ENCODE measurements at places on chromosomes 3 and 15.

- H3K27me3 ChIP-seq, result no peaks in the 10 kb centered on the region
- H3K27ac ChIP-seq, result no peak overlapping the region
Measured at GRCh38 chr3:101340591-101340990, 20.2 kb upstream of the IMPG2 start.

DNA sequence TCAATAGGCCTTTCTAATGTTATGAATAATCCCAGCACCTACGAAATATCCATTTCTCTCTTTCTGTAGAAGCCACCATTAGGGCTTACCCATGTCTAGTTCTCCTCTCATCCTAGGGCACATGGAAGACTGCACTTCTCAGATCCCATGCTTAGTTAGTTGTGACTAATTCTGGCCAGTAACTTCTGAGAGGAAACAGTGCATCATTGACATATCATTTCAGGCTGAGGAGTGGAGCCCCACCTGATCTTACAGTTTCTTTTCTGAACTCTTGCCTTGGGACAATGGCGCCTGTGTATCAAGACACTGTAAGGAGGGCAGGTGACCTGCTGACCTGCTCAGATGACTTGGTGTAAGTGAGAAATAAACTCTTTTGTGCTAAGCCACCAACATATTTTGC is 39.4 kb upstream of the TBL1XR1 start:
- H3K4me1 ChIP-seq, result no peaks in the 10 kb centered on the region
- no peak for DNase-seq
- no peak overlapping the region for H3K27ac ChIP-seq
- no peaks in the 10 kb centered on the region for H3K36me3 ChIP-seq

DNA sequence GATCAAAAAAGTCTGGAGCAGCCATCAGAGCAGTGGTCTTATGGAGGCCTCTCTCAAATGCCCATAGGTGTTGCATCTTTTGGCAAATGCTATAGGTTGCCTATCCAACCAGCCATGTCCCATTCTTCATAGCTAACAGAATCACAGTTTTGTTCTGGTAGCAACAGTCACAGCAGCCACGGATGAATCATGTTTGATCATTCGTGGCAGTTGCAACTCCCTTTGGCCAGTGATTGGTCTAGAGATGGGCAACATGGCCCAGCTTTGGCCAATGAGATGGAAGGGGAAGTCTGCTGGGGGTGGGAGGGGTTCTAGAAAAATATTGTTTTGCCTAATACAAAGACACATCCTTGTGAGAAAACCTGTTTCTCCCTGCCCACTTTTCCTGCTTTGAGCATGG is 50.3 kb upstream of the PPP2R3A start:
- no peaks in the 10 kb centered on the region for H3K36me3 ChIP-seq

DNA sequence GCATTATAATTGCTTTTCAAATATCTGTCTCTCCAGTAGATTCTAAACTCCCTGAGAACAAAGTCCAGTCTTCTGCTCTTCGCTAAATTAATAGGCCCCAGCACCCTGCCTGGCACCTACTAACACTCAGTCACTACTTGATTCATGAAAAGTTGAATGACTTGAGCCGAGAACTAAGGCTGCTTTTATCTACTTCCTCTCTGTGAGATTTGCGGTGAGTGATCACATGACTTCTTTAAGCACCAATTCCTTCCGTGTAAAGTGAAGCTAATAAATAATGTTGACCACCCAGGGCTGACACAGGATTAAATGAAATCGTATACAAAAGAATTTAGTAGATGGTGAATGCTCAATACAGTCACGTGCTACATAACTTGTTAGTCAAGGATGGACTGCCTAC is 44.6 kb upstream of the PGPEP1L start:
- H3K4me1 ChIP-seq, result no peaks in the 10 kb centered on the region
- DNase-seq, result no peak
- no peak overlapping the region for H3K4me3 ChIP-seq
- H3K27ac ChIP-seq, result no peak overlapping the region

- H3K4me1 ChIP-seq, result no peaks in the 10 kb centered on the region
- H3K36me3 ChIP-seq, result no peaks in the 10 kb centered on the region
- no peak for DNase-seq
- H3K4me3 ChIP-seq, result no peak overlapping the region
- H3K27me3 ChIP-seq, result no peaks in the 10 kb centered on the region
Measured at GRCh38 chr3:111547631-111548030, 5.6 kb downstream of the CD96 start.

- no peak overlapping the region for H3K4me3 ChIP-seq
- no peaks in the 10 kb centered on the region for H3K27me3 ChIP-seq
- no peaks in the 10 kb centered on the region for H3K36me3 ChIP-seq
- no peak overlapping the region for H3K27ac ChIP-seq
Measured at GRCh38 chr15:94240480-94240879, 9.1 kb downstream of the MCTP2 start.

- no peaks in the 10 kb centered on the region for H3K27me3 ChIP-seq
- no peaks in the 10 kb centered on the region for H3K36me3 ChIP-seq
- no peak overlapping the region for H3K27ac ChIP-seq
- no peak for DNase-seq
- H3K4me1 ChIP-seq, result peaks cover 3% of the 10 kb centered on the region
Measured at GRCh38 chr15:60912984-60913697, 316.0 kb downstream of the RORA start.

- H3K4me3 ChIP-seq, result no peak overlapping the region
- H3K36me3 ChIP-seq, result no peaks in the 10 kb centered on the region
- peak; percentile 54 for DNase-seq
- H3K27me3 ChIP-seq, result no peaks in the 10 kb centered on the region
- no peak overlapping the region for H3K27ac ChIP-seq
Measured at GRCh38 chr3:194046995-194047645, 88.8 kb upstream of the HES1 start.

DNA sequence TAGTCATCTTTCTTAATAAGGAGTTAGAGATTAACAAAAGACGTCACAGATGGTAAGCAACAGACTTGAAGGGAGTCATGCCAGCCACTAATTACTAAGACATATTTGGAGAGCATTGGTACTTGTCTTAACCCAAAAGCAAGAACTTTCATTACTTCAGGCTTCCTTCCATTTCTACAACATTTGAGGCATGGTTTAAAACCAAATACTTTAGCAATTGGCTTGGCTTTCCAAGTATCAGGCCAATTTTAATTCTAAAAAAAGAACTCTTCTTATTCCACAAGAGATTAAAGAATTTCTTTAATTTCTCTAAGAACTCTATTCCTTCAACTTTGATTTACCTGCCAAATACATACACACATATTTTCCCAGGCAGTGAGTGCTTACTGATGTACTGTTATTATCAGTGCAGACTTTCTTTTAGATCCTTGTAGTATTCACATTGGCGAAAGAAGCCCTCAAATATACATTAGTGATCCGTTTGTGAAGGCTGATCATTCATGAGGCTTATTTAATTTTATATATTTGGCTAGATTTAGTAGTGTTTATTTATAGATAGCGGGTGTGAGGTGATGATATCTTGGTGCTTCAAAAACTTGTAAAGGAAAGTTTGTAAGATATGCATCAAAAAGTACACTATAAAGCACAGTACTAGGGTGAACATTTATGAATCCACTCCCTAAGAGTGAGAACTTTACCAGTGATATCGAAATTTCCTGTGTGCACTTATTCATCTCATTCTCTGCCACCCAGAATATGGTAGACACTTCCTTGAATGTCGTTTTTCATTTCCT is 229.2 kb downstream of the MFSD1 start:
- DNase-seq, result no peak
- no peak overlapping the region for H3K4me3 ChIP-seq
- H3K4me1 ChIP-seq, result no peaks in the 10 kb centered on the region
- no peak overlapping the region for H3K27ac ChIP-seq
- H3K36me3 ChIP-seq, result no peaks in the 10 kb centered on the region
- H3K27me3 ChIP-seq, result no peaks in the 10 kb centered on the region

DNA sequence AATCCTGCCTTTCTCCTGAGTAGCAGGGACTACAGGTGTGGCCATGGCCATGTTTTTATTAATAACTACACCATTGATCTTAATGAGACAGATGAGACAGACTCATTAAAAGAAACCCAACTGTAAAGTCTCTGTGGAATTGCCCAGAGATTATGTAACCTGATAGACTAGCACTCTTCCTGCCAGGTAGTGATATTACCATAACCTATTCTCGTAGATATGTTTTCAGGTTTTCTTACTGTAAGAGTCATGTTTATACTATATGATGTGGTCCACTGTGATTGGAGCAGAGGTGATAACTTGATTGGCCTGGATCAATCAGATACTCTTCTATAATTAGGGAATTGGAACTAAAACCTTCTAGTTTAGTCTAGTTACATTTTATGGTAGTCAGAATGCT is 93.7 kb downstream of the NFKBIZ start:
- H3K27me3 ChIP-seq, result no peaks in the 10 kb centered on the region
- H3K4me1 ChIP-seq, result no peaks in the 10 kb centered on the region
- no peak overlapping the region for H3K4me3 ChIP-seq
- no peaks in the 10 kb centered on the region for H3K36me3 ChIP-seq
- H3K27ac ChIP-seq, result no peak overlapping the region

DNA sequence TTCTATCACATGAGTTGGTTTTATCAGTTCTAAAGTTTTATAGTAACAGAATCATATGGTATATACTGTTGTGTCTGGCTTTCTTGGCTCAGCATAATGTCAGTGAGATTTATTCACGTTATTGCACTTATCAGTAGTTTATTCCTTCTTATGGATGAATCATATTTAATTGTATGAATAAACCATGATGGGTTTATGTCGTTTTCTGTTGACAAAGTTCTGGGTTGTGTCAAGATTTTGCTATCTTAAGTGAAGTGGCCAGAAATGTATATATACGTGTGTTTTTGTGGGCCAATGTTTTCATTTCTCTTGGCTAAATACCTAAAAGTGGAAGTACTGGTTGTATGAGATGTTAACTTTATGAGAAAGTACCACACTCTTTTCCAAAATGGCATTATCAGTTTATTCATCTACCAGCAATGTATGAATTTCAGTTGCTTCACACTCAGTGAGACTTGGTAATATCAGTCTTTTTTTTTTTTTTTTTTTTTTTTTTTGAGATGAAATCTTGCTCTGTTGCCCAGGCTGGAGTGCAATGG is 112.4 kb upstream of the DCBLD2 start:
- no peak overlapping the region for H3K4me3 ChIP-seq
- no peak for DNase-seq
- H3K4me1 ChIP-seq, result no peaks in the 10 kb centered on the region
- no peaks in the 10 kb centered on the region for H3K27me3 ChIP-seq
- H3K36me3 ChIP-seq, result no peaks in the 10 kb centered on the region

DNA sequence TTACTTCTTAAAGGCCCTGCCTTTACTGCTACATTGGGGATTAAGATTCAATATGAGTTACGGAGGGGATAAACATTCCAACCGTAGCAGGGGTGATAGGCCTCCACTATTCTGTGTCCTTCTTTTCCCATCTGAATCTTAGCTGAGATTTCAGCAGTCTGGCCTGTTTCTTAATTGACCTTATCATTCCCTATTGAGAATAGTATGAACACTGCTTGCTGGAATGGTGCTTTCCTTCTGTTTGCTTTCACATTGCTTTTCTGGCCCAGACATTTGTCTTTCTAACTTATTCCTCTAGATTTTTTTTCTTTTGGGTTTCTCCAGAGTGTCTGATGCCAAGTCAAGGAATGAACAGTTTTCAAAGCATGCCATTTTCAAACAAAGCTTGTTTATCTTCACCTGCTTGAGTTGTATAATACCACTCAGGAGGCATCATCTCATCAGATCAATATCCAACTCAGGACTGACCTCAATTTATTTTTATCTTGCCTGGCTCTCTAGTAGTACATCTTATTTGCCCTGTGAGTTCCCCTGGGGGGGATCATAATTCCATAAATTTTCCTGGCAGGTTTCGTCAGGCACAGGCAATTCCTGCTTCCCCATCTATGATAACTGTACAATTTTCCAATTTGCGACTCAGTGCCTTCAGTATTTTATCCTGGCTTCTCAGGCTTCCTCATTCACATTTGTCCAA is 161.1 kb upstream of the STT3B start:
- no peaks in the 10 kb centered on the region for H3K4me1 ChIP-seq
- H3K27me3 ChIP-seq, result no peaks in the 10 kb centered on the region
- no peak overlapping the region for H3K4me3 ChIP-seq
- H3K36me3 ChIP-seq, result no peaks in the 10 kb centered on the region
- DNase-seq, result no peak

GRCh38 chr3:143693506-143693905 is 154.8 kb downstream of the SLC9A9 start:
- H3K27ac ChIP-seq, result no peak overlapping the region
- H3K4me1 ChIP-seq, result no peaks in the 10 kb centered on the region
- no peaks in the 10 kb centered on the region for H3K27me3 ChIP-seq
- no peak for DNase-seq
- no peak overlapping the region for H3K4me3 ChIP-seq

DNA sequence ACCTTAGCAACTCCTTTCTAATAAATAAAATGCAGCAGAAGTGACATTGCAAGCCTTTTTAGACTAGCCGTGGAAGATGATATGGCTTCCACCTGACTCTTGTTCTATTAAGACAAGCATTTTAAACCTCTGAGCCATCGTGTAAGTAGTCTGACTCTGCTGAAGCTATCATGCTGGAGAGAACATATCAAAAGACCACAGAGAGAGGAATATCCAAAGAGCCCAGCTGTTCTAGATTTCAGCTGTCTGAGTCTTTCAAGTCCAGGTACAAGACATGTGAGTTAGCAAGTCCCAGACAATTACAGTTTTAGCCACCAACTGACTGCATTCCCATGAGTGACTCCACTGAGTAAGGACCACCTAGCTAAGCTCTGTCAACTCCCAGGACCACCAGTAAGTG is 517.0 kb upstream of the NAALADL2 start:
- no peaks in the 10 kb centered on the region for H3K27me3 ChIP-seq
- H3K4me1 ChIP-seq, result peaks cover 6% of the 10 kb centered on the region
- H3K27ac ChIP-seq, result no peak overlapping the region
- H3K4me3 ChIP-seq, result no peak overlapping the region
